ENCODE measurements at places on chromosomes 1 and 21. TPM values are rescaled to one million over a fixed set of nuclear protein-coding genes. Genes with fewer than 3 reads are reported as not detected.

DNA sequence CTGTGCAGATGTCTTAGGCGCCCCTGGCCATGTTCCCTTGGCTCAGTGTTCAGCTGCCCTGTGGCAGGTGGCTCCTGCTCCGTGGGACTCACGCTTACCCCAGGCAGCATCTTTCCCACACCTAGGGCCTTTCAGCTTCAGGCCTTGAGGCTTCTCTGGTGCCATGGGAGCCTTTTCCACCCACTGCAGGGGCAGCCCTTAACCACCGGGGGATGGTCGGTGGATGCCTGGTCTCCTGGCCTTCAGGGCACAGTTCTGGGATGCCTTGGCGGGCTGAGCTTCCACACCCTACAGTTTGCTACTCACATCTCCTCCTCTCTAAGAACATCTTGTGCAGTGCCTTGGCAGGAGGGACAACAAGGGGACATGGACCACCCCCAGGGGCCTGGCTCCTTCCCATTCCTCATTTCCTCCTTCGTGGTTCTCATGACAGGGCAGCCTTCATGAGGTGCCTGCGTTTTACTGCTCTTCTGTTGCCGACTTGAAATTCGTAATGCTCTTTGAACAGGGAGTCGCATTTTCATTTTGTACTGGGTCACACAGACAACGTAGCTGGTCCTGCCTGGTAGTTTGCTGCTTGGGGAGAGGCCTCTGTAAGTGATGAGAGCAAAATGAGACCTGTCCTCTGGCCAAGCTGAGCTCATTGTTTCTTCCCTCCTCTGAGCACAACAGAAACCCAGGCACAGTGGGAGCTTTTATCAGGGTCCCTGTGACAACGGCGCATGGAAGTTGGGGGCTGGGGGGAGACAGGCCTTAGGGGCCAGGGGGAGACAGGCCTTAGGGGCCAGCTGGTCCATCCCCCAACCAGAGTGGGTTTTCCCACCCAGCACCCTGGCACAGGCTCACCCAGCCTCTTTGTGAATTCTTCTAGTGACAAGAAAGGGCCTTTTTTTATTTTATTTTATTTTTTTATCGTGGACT lies 62.0 kb upstream of the NEK2 start:
- no peak for DNase-seq

- DNase-seq: no peak
Observed at GRCh38 chr1:240497908-240498307, 114.0 kb downstream of the GREM2 start.

GRCh38 chr1:117128323-117129079 lies 7.0 kb upstream of the TRIM45 start:
- peak; percentile 69 for DNase-seq

DNA sequence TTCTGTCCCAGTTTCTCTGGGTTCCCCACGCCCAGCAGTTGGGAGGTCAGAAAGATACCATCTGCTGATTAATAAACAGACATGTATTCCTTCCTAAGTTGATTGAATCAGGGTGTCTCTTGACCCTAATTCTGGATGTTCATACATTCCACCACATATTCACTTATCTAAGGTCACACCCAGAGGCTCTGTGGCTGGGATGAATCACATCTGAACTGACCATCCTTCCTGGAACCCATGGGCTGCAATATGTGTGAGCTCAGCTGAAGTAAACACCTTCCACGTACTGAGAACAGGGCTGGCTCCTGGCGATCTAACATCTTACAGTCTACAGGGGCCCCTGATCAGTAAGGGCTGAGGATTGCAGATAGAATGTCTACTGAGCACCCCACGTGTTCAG lies 20.5 kb upstream of the TRABD2B start:
- peak; percentile 25 for DNase-seq

GRCh38 chr1:29686012-29686930 lies 449.9 kb downstream of the PTPRU start:
- DNase-seq: no peak

GRCh38 chr1:9890224-9890731 lies 19.8 kb downstream of the CTNNBIP1 start:
- DNase-seq: peak; percentile 96

DNA sequence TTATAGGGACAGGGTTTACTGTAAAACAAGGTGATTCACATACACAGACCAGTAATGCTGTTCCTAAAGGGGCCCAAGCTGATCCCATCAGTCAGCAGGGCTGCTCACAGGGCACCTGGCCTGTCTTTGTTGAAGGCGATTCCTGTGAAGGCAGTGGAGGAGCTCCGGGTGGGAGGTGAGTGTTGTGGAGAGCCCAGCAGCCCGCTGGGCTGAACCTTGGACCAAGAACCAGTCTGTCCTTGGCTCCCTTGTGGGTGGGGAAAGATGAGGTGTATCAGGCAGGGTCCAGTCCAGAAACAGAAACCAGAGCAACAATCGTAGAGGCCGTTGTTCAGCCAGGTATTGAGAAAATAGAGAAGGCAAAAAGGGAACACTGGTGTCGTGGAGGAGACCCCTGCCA lies 12.5 kb downstream of the PDXK start:
- DNase-seq: no peak

DNA sequence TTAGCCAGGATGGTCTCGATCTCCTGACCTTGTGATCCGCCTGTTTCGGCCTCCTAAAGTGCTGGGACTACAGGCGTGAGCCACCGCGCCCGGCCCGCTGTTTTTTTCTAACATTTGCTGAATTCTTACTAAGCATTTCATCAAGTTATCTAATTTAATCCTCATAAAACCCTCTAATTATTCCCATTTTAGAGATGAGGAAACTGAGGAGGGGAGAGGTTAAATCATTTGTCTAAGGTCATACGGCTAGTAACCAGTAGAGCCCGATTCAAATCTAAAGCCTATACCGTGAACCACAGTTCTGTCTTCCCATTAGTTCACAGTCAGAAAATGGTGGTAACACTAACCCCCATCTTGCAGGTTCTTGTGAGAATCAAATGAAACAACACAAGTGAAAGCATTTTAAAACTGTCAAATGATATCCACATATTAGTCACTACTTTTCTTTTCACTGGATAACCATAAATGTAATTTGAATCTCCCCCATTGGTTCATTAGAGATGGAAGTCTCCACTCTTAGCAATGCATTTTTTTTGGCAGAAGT lies 10.6 kb downstream of the HEYL start:
- DNase-seq: no peak

- no peak for DNase-seq
Observed at GRCh38 chr1:61237659-61238358, 155.4 kb downstream of the NFIA start.

GRCh38 chr1:18901952-18902522 lies 318 bp downstream of the ALDH4A1 start:
- DNase-seq: no peak

GRCh38 chr21:39452207-39452969 lies 618 bp downstream of the SH3BGR start:
- peak; percentile 83 for DNase-seq

DNA sequence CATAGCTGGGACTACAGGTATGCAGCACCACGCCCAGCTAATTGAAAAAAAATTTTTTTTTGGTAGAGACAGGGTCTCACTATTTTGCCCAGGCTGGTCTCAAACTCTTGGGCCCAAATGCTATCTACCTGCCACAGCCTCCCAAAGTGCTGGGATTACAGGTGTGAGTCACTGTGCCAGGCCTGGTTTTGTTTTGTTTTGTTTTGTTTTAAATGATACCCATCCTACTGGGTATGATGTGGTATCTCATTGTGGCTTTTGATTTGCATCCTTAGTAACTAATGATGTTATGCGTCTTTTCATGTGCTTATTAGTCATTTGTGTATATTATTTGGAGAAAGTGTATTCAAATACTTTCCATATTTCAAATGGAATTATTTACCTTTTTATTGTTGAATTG lies 142.3 kb downstream of the VPS13D start:
- no peak for DNase-seq

DNA sequence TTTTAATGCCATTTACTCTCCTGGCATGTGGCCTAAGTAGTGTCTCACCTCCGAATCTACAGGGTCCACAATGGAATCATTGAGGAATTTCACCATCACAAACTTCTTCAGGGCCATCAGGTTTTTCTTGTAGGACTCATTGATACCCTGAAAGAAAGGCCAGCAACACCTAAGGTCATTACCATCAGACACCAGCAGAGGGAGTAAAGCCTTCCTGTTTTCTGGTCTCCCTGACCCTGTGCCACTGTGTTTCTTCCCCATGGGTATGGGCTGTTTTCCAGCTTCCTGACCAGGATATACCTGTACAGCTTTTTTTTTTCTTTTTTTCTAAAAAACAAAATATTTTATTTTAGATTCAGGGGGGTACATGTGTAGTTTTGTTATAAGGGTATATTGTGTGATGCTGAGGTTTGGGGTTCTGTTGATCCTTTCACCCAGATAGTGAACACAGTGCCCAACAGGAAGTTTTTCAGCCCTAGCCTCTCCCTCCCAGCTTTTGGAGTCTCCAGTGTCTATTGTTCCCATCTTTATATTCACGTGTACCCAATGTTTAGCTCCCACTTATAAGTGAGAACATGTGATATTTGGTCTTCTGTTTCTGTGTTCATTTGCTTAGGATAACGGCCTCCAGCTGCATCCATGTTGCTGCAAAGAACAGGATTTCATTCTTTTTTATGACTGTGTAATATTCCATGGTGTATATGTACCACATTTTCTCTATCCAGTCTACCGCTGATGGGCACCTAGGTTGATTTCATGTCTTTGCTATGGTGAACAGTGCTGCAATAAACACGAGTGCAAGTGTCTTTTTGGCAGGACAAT lies 18.3 kb downstream of the PPT1 start:
- peak; percentile 46 for DNase-seq

- DNase-seq: peak; percentile 72
Observed at GRCh38 chr1:155968670-155969069, 9.7 kb downstream of the ARHGEF2 start.

- DNase-seq: peak; percentile 29
Observed at GRCh38 chr1:36609241-36610027, 126.7 kb upstream of the CSF3R start.

DNA sequence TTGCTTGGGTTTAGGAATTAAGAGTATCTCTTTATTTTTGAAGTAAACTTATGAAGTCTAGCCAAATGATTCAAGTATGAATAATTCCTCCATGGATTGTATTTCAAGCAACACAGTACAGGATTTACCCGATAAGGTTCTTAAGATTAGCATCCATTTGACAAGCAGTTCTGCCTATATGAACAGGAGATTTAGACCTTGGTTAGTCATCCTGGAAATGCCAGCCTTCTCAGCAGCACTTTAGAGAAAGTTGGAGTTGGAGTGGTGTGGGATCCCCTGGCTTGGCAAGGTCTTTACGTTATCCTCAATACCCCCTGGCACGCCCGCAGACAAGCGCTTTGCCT lies 1.6 kb downstream of the BCAR3 start:
- peak; percentile 91 for DNase-seq

DNA sequence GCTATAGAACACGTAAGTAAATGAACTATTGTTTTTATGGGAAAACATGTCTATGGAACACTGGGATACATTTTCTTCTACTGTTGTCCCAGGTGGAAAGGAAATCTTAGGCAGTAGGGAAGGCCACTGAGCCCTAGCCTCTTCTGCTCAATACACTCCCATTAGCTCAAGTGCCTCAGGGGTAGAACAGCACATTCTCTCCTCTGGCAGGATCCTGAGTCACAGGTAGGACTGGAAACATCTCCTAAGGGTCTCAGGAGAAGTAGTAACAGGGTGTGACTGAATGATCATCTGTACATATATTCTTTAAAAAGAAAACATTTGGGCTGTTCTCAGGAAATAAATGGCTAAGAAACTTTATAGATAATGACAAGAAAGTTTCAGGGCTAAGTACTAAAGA lies 175.6 kb upstream of the ESRRG start:
- no peak for DNase-seq

- DNase-seq: no peak
Observed at GRCh38 chr1:44832056-44832705, 10.9 kb downstream of the PTCH2 start.

GRCh38 chr1:226943156-226943555 lies 3.1 kb downstream of the COQ8A start:
- DNase-seq: peak; percentile 12

DNA sequence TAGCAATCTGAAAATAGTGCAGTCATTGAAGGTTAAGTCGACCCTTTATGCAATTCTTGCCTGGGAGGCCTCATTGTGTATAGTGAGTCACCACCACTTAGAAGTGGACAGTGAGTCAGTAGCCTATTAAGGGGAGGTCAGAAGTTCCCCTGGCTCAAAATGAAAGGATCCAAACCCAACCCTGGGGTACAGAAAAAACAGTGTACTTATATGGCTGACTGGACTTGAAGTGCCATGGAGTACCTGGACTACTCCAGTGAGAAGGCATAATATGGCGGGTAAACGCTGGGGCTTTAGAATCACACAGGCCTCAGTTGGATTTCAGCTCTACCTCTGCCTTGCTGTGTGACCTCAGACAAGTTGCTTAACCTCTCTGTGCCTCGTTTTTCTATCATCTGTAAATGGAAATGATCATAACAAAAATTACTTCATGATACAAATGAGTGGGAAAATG lies 2.2 kb upstream of the BCL9 start:
- peak; percentile 98 for DNase-seq

DNA sequence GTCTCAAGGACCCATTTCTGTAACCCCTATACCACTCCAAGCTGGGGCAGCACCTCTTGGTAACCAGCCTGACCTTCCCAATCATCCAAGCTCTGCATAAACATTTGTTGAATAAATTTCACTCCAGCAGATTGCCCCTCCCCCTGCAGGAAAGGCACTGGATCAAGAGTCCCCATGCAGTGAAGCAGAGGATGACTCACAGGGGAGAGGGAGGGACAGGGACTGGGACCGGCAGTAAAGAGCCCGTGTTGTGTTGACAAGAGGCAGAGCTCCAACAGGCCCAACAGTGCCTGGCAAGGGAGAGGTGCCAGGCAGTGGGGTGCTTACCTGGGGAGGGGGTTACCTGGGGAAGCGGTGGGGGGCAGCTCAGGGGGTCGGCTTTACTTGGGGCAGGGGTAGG lies 32.3 kb downstream of the SLC9A1 start:
- DNase-seq: peak; percentile 73

DNA sequence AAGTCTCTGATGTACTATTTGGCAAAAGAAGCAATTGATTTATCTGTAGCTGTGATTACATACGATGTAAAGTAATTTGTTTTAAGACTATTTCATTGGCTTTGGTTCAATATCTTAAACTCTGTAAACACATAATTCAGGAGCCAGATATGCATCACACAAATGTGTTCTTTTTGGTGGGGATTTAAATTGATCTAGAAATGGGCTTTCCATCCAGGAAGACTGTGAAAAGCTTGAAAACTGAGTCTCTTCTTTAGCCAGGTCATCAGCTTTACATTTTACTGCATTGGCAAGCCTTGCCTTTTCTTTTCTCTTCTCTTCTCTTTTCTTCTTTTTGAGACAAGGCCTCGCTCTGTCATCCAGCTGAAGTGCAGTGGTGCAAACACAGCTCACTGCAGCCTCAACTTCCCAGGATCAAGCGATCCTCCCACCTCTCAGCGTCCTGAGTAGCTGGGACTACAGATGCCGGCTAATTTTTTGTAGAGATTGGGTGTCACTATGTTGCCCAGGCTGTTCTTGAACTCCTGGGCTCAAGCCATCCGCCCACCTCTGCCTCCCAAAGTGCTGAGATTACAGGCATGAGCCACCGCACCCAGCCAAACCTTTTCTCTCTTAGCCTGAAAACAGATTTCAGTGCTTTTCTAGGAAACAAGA lies 1.4 kb downstream of the RCAN3 start:
- DNase-seq: no peak

ASPM gene
- 7.1 TPM for polyA plus RNA-seq

FCRL5 gene
- not detected for polyA plus RNA-seq

LRRC38 gene
- not detected for polyA plus RNA-seq

TPTE gene
- not detected for polyA plus RNA-seq

CAMK1G gene
- polyA plus RNA-seq: 2.1 TPM

PKNOX1 gene
- polyA plus RNA-seq: 51.5 TPM

C8A gene
- polyA plus RNA-seq: not detected

Data from IMR-90 (cell line).